ENCODE measurements at places on chromosomes 1 and 21.

GRCh38 chr21:34075091-34075425 lies 1.7 kb downstream of the MRPS6 start:
- no peak for DNase-seq

GRCh38 chr1:184021728-184022127 lies 15.8 kb downstream of the COLGALT2 start:
- DNase-seq: no peak

- no peak for DNase-seq
Measured at GRCh38 chr1:173870252-173871075, 2.3 kb downstream of the ZBTB37 start.

GRCh38 chr1:214469290-214469689 lies 82.1 kb downstream of the PTPN14 start:
- DNase-seq: no peak

- no peak for DNase-seq
Measured at GRCh38 chr1:205589046-205589445, 42.8 kb downstream of the ELK4 start.

DNA sequence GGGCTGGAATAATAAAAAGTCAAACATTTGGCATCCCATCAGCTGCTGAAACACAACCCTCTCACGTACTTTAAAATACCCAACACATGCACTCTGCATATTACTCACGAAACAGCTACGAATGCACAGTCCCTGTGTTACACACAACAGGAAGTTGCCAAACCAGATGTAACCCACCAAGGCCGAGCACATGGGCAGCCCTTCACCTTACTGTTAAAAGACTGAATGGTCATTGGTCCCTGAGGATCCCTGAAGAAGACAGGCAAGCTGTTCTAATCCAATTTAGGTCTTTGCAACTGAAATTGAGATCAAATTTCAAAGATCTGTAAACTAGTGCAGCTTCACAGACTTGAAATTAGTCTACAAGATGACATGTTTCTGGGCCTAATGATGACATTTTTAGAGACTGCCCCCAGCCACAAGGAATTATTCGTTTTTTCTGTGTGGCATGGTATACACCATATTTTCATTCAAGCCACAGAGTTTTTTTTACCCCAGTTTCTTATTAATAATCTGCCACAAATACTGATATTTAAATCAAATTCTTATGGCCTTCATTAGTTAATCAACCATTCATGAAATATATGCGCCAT lies 25.6 kb upstream of the IER5 start:
- no peak for DNase-seq

DNA sequence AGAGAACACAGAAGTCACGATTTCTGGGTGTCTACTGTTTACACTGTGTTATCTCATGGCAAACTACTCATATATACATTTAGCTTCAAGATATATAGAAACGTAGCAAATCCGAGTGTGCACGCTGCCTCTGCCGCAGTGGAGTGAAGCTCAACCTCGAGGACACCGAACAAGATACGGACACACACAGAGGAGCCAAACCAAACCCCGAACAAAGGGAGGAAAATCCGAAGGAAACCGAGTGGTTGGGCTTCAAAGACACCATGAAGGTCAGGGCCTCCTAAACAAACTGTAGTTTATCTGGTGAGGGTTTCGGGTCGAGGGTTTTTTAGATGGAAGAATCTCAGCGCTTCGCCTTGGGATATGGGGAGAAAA lies 34.5 kb downstream of the SLC45A1 start:
- no peak for DNase-seq

DNA sequence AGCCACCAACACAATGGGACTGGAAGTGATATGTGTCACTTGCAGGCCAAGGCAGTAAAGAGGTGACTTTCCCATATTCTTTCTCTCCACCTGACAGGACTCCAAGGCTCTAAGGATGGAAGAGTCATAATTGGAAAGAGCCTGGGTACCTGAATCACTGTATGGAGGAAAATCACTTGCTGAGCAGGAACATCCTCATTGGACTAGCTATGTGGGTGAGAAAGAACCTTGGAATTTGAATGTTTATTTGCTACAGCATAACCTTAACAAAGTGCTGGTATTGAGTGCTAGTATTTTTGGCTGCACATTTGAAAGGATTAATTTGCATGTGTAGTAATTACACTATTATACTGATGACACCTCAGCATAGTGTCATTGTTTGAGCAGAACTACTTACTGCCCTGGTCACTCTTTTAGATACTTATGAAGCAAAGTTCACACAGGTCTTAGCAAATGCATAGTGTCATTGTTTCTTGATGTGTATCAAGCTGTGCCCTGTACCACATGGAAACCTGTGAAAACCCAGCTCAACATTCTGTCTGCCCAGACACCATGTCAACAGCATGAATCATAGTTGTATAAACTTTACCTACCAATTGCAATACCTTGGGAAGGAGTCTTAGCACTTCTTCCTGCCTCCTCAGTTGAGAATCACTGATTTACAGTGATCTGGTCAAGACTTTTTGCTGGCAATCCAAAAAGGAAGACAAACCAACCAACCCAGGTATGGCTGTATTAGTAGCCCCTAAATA lies 5.1 kb upstream of the S100A10 start:
- no peak for DNase-seq

- DNase-seq: no peak
Measured at GRCh38 chr1:162538815-162539431, 22.6 kb upstream of the UAP1 start.

DNA sequence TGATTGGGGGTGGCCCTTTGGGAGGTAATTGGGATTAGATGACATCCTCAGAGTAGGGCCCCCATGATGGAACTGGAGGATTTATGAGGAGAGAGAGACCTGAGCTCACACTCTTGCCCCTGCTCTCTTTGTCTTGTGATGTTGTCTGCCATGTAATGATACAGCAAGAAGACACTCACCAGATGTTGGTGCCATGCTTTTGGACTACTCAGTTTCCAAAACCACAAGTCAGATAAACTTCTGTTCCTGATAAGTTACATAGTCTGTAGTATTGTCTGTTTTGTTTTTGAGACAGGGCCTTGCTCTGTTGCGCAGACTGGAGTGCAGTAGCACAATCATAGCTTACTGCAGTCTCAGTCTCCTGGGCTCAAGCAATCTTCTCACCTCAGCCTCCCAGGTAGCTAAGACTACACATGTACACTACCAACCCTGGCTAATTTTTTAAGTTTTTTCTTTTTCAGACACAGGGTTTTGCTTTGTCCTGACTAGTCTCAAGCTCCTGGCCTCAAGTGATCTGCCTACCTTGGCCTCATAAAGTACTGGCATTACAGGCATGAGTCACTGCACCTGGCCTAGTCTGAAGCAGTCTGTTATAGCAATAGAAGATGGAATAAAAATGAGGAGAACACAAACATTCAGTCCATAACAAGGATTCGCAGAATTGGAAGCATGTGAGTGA lies 115.0 kb upstream of the GALNT2 start:
- no peak for DNase-seq

DNA sequence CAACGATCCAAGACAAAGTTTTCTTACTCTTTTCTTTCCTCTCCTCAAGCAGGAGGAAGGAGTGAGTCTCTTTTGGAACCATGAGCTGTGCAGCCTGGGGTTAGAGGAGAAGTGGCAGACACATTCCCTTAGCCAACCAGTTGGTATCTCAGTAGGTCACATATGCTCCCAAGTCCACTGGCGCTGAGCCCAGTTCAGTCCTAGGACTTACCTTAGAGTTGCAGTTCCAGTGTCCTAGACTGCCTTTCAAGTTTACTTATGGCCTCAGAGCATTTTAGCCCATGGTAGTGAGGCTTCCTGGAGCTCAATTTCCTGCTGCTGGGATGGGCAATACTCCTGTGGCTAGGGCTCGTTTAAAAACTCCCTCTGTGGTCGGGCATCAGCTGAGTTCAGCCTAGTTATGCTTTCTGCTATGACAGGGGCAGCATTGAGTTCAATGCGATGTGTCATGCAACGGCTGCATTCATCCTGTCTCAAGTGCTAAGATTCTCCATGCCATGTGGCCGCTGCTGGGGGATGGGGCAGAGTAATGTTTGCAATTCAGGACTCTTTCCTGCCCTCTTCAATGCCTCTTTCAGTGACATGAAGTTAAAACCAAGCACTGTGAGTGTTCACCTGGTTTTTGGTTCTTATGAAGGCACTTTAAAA lies 103.8 kb downstream of the LRRC7 start:
- no peak for DNase-seq

DNA sequence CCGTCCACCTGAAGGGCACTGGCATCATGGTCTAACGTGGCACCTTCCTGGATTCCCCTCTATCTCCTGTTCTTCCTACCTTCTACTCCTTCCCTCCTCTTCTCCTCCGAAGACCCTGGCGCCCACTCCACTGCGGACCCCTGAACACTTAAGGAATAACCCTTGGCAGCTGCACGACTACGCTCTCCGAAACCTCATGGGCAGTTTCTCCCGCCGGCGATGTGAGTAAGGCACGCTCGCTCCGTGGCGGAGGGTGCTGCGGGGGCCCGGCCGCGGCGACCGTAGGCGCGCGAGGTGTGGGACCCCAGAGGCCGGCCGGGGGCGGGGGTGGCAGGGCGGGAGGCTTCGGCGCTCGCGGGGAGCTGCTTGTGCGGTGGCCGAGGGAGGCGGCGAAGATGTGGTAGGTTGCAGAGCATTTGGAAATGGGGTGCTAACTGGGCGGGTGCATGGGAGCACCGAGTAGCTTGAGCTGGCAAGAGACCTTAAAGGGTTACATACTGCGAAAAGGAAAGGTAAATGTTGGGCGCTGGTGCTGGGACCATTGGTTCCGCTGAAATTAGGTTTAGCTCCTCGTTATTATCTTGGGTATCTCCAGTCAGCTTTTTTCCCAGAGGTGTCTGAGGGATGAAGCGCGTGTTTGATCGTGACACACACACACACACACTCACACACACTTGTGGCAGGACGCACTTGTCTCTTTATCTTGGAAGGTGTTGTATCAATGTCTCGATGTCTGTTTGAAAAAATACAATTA lies 876 bp downstream of the LRRC7 start:
- no peak for DNase-seq

DNA sequence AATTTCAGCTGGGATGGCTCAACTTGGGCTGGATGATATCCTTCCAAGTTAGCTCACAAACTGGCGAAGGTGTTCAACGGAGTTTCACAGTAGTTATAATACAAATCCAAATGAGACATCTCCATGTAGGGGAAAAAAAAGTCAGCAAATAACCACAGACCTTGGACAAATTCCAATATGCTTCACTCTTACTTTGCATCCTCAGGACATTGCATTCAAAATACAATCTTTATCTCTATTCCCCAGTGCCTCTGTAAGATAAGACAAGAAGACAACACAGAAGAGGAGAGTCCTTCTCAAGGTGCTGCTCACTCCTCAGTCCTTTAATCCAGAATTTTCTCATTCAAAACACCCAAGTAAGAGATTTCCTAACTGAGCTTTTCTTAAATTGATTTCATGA lies 1797.7 kb downstream of the MRPL39 start:
- DNase-seq: no peak

- no peak for DNase-seq
Measured at GRCh38 chr1:211938561-211938997, 96.8 kb downstream of the INTS7 start.

- DNase-seq: no peak
Measured at GRCh38 chr1:156689953-156690674, 12.9 kb upstream of the NES start.

GRCh38 chr1:96116731-96117130 lies 604.9 kb upstream of the PTBP2 start:
- no peak for DNase-seq

- peak; percentile 38 for DNase-seq
Measured at GRCh38 chr1:39410915-39411436, 80.5 kb upstream of the BMP8A start.

GRCh38 chr21:29349702-29350101 lies 51.0 kb downstream of the BACH1 start:
- DNase-seq: no peak

GRCh38 chr1:162641114-162641513 lies 8.8 kb downstream of the DDR2 start:
- no peak for DNase-seq

- DNase-seq: no peak
Measured at GRCh38 chr1:27561124-27561899, 42.6 kb downstream of the AHDC1 start.

DNA sequence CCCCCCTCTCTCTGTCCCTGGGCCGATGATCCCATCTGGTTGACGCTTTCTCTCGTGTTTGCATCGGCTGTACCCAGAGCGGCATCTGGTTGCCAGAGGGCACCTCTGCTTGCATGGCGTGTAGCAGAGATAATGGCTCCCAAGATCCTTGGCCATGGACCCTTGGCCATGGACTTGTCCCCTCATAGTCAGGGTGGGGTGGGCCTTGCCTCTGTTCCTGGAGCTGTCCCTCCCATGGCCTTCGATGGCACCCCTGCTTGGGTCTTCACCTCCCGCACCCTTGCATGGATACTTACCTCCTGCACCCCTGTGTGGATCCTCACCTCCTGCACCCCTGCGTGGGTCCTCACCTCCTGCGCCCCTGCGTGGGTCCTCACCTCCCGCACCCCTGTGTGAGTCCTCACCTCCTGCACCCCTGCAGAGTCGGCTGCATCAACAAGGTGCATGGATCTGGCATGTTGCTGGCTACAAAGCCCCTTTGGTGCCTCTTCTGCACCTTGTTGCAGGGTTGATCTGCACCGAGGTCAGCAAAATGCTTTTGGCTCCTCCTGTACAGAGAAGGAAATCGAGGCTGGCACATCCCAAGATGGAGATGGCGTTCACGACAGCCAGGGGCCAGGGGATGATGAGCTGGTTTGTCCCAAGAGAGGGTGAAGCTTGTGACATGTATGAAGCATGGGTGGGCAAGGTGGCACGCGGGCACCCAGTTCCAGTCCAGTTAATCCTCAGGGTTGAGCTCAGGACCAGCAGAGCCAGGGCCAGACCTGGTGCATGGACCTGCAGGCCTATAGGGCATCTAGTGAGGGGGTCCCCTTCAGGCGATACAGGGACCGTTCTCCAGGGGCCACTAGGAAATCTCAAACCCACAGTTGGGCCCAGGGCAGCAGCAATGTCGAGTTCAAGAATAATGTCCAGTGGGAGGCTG lies 46.1 kb upstream of the C1orf174 start:
- DNase-seq: no peak

DNA sequence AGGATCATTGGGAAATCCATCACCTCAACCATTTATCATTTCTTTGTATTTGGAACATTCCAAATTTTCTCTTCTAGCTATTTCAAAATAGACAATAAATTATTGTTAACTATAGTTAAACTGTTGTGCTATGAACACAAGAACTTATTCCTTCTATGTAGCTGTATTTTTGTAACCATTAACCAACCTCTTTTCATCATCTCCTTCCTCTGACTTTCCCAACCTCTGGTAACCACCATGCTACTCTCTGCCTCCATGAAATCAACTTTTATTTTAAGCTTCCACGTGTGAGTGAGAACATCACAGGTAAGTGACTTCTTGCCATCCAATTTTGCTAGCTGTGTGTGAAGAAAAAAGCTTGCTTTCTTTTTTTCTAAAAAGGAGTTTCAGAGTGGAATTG lies 418 bp downstream of the IFI44L start:
- DNase-seq: no peak

GRCh38 chr1:32755098-32755809 lies 52.7 kb upstream of the SYNC start:
- DNase-seq: no peak

GRCh38 chr1:150053926-150054325 lies 13.7 kb upstream of the VPS45 start:
- no peak for DNase-seq

GRCh38 chr1:93874025-93874651 lies 4.9 kb downstream of the DNTTIP2 start:
- DNase-seq: no peak

- no peak for DNase-seq
Measured at GRCh38 chr21:39384674-39385298, 35.9 kb upstream of the HMGN1 start.

Measured in stimulated activated CD8-positive, alpha-beta memory T cell treated with anti-CD3 and anti-CD28 coated beads, Interleukin-15, amount 100 ng/mL, for 1 hour (primary cell).